ENCODE measurements at places on chromosomes 1 and 21.

- no peak for DNase-seq
Measured at GRCh38 chr1:118249641-118250040, 64.6 kb upstream of the SPAG17 start.

DNA sequence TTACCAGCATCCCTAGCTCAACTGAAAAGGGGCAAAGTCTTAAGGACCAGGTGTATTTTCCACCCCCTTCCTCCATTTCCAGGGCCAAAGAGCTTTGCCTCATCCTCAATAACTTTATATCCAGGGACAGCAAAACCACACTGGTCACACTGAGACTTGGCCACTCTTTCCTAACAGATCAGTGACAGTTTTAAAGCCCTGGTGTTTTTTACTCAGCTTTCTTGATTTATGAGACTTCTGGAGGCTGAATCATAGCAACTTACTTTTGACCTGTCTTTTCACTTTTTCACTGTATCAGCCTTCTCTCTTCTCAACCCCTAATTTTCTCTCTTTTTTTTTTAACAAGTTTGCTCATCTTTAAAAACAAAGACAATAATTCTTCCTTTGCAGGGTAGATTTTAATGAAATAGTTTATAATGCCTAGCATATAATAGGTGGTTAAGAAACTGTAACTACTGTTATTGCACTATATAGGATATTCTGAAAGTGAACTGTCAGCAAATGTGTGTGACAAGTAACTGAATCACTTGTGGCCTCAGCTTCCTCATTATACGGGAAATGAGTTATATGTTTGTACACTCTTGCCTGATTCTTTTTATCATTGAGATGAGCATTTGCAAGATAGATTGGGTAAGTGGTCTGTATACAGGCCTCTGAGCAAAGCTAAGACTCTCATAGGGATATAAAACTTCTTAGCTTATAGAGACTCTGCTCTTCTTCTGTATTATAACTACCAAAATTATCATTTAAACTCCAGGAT lies 19.7 kb upstream of the DYNLT5 start:
- DNase-seq = peak; percentile 27

DNA sequence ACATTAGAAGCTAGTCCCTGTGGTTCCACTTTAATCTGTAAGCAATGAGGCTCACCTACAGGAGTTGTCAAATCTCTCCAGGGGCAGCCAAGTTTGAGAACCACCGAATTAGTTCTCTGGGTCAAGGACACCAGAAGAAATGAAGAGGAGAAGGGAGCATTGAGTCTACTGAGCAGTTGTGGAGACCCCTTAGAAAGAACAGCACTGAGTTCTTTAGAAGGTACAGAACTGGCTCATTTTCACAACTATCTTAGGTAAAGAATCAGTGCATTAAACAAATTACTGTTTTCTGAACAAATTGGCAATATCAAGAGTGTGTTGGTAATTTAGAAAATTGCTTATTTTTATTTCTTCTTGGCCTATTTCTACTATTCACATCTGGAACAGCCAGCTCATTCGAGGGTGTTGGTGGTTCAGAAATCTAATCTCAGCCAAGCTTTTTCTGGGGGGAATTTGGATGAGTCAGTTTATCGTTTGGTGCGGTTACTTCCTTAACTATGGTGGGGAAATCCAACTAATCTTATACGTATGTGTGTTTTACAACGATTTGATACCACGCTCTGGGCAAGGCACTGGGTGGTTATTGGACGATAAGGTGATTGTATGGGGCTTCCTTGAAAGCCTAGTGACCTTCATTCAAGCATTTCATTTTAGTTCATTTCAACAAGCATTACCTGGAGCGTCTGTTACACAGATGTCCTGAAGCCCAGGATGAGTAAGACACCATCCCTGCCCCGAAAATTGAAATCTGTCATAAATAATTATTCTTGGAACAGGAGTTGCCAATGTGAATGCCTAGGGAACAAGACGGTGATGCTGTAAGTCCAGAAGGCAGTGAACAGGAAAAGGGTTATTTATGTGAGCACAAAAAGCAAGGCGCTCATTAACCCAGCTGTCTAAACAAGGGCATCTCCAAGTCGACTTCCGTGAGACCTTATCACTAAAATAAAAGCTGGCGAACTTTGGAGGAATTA lies 52.0 kb upstream of the TMPRSS2 start:
- DNase-seq = no peak

DNA sequence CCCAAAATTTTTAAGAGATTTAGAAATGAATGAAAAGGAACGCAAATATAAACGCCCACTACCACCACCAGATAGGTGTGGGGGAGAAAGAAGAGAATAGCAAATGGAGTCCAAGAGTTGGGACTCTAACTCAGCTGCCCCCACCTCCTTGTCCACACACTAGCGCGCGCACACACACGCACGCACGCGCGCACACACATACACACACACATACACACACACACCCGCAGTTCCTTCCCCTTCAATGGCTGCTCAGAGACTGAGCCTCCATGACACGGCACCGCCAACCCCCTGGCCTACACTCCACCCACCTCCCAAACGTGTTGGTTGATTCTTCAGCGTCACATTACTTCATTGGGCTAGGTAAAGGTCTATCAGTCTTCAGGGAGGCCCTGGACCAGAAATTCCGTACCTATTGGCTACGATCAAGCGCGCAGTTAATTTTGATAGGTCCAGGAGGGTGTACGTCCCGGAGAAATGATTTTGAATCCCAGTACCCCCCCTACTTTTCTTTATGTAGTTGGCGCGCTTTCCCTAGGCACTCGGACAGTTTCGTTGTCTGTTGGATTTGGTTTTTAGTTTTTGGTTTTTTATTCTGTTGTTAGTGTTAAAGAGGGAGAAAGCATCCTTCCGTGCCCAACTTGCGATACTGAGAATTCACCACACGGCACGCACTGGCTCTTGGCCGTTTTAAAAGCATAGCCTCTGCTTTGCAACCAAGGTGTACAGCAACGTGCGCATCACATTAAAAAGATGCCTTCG lies at the start of gene ANP32E:
Gene ANP32E, minus strand, starts transcription at position 261 of the 762 bp plus-strand sequence. CDS start 326 bp downstream, outside the sequence.
- DNase-seq = peak; percentile 100

DNA sequence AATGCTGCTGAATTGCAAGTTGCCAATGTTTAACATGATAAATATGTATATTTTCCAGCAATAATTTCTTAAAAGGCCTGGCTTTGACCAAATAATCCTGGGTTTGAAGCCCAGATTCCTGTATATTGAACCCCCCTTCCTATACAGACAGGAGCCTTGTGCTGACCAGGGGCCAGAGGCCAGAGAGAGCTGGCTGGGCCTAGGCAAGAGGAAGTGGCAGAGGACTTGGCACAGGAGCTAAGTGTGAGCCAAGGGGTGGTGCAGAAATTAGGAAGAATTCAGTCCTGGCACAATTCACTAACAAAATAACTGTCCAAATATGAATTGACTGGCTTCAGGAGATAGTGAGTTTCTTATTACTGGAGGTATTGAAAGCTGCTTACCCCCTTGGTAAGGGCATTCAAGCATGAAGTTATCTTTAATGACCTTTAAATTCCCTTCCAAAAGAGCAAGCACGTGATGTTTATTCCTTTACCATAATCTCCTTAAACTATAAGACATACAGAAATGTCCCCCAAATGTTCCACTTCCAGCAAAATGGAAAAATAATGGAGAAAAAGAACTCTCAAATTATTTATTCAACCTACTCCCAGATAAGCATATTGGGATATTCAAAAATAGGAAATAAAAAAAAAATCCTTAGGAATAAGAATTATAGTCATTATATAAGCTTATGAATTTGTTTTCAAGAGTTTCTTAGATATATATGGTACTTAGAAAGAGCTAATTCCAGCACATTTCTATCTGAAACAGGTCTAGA lies 26.6 kb downstream of the NIBAN1 start:
- DNase-seq = no peak

DNA sequence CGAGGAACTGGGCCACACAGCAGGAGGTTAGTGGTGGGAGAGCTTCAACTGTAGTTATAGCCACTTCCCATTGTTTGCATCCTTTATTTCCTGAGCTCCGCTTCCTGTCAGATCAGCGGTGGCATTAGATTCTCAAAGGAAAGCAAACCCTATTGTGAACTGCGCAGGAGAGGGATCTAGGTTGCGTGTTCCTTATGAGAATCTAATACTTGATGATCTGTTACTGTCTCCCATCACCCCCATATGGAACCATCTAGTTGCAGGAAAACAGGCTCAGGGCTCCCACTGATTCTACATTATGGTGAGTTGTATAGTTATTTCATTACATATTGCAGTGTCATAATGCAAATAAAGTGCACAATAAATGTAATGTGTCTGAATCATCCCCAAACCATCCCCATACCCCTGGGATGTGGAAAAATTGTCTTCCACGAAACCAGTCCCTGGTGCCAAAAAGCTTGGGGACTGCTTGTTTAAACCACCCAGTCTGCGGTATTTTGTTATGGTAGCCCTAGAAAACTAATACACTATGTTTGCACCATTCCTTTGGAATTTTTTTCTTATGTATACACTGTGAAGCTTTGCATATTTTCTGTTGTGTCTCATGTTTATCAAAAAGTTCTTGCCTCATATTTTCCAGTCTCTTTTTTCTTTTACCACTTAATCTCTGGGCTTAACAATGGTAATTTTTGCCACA lies 136.6 kb upstream of the IVNS1ABP start:
- DNase-seq = no peak

GRCh38 chr1:172286629-172287076 lies 133.8 kb upstream of the C1orf105 start:
- no peak for DNase-seq

GRCh38 chr1:16191916-16192546 lies 20.4 kb downstream of the ARHGEF19 start:
- peak; percentile 18 for DNase-seq

DNA sequence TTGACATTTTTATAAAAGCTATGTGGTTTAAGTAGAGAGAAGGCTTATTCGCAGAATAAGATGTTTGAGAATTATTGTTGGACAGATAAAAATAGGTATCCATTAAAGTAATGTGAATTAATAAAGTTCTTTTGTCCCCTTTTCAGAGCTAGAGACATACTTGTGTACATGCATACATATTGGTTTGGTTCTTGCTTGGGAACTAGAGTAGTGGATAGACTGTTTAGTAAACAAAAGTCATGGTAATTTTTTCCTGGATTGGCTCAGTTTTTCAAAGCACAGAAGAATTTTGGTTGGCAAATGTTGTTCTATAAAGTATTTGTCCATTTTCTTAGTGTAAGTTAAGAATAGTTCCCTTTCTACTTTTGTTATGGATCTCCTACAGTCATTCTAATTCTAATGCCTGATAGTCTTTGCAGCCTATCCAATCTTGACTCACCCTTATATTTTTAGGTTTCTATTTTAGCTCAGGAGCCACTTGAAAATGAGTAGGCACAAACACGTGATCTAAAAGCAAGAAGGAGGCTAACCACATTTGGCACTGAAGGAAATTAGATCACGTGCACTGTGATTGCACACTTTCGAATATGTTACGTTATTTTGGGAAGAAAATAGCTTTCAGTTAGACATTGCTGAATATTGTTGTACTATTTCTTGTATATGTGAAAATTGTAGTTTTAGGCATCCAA lies 47.0 kb downstream of the RABGAP1L start:
- DNase-seq = no peak

- DNase-seq = peak; percentile 22
Measured at GRCh38 chr1:19260211-19261138, 8.9 kb downstream of the MRTO4 start.

DNA sequence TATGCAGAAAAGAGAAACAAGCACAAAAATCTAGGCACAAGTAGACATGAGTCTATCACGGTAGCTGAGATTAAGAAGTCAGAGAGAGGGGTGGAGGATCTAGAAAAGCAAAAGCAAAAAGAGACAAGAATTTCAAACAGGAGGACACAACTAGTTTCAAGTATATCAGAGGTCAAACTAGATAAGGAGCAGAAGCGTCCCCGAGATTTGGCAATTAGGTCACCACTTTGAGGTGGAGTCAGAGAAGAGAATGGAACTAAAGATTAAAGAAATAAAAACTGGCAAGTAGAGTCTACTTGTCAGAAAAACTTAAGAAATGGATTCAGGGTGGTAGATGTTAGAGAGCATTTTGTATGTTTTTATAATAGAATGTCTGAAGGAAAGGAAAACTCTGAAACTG lies 2.3 kb downstream of the SF3B4 start:
- no peak for DNase-seq

DNA sequence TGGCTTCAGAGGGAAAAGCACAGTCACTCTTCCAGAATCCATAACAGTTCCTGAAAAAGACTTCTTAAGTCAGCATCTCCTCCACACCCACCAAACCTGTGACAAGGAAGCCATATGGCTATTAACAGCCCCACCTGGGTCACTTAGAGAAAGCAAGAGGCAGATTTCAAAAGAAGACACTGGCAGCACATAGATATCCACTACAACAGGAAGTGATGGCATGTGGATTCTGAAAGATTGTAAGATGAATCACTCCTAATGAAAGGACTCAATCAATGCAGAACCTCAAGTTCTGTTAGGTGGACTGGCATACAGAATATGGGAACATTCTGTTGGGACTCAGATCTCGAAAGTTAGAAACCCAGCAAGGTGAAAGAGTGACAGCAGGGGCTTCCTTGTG lies 365.9 kb downstream of the TGFB2 start:
- DNase-seq = no peak

GRCh38 chr1:91750398-91750996 lies 135.5 kb downstream of the TGFBR3 start:
- DNase-seq = no peak

DNA sequence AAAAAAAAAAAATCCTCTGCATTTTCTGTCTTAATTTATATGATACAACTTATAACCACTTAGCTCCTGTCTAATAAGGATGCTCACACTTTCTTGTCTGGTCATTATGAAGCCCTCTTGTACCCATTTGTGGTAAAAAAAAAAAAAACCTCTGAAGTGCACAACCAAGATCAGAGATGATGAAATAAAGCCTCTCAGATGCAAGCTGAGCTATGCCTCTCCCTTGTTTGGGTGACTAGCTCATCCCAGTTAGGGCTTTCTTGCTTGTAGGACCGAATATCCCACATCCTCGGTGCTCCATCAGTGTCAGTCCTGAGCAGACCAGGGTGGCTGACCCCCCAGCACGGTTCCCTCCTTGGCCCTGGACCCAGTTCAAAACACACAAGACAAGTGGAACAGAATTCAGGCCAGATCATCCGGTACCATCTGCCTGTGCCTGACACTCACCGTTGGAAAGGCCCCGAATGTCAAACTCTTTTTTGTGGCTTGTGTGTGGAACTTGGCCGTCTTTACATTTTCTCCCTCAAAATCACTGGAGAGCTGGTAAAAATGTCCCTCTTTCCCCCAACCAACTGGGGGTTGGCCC lies 6.3 kb upstream of the SELENON start:
- no peak for DNase-seq
